ENCODE measurements at places on chromosomes 2 and 18.
A peak's percentile ranks its signal among the peaks of the same experiment; 100 is the strongest.

DNA sequence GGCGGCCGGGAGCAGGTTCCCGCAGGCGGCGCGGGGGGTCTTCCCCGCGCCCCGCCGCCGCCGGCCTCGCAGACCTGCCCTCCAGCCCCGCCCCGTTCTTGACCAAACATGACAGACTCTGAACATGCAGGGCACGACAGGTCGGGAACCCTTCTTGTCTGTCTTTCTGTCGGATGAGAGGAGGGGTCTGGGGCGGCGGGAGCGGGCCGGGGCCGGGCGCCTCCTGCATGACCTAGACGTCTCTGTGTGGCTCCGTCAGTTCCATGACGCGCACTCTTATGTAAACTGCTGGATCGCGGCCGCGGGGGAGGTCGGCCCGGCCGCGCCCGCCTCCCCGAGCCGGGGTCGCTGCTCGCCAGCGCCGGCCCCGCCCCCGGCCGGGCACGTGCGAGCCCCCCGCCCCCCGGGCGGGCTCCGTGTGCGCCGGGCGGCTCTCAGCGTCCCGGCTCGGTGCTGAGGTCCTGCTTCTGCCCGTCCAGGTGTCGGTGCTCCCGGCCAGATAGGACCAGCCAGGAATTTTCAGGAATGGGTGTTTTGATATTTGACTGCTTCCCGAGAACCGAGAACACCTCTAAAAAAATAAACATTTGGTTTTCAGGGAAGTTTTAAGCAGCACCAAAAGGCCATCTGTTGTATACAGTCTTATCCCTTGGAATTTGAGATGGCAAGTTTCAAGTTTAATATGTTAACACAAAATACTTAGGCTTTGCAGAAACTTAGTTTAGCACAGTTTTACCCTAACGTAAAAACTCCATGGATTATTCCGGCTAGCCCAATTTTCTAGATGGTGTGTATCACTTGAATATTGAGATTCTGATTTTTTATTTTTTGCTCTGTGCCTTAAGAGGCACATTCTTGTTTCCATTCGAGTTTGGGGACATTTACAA lies 733 bp downstream of the ZC3H6 start:
- DNase-seq, result peak; percentile 86

DNA sequence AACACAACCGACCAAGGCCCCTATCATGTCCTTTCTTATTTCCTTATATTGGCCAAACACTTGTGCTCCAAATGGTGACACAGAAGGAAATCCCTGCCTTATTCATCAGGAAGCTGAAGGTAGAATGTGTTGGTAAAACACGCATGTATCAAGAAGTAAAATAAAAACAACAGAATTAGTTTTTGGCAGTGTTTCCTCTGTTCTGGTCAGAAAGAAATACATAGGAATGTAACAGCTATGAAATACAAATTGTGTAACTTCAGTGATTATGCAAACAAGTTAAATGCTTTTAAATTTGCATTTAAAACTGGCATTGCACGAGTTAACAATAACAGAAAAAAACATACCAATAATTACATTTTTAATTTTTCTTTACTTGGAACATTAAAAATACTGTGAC lies 19.3 kb downstream of the ST6GAL2 start:
- no peak for DNase-seq

- DNase-seq, result no peak
Observed at GRCh38 chr2:144227427-144228105, 292.4 kb downstream of the ZEB2 start.

DNA sequence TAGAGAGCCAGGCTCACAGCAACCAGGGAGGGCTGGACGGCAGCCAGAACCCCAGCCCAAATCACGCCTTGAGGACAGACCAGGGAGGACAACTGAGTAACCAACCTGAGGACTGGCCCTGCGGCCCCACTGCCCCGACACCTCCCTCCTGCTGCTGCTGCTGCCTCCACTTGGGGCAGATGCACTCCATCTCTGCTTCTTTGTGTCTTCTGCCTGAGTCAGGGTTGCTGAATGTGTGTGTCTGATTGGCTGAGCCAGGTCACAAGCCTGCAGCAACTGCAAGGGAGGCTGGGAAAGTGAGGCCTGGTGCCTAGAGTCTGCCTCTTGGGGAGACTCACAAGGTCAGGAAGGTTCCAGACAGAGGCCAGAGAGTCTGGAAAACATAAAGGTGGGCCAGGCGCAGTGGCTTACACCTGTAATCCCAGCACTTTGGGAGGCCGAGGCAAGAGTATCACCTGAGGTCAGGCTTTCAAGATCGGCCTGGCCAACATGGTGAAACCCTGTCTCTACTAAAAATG lies 83.4 kb downstream of the ZFP36L2 start:
- DNase-seq, result peak; percentile 53

GRCh38 chr2:15640261-15640711 lies 48.6 kb downstream of the DDX1 start:
- DNase-seq, result no peak
